ENCODE measurements at places on chromosomes 16 and 17.

DNA sequence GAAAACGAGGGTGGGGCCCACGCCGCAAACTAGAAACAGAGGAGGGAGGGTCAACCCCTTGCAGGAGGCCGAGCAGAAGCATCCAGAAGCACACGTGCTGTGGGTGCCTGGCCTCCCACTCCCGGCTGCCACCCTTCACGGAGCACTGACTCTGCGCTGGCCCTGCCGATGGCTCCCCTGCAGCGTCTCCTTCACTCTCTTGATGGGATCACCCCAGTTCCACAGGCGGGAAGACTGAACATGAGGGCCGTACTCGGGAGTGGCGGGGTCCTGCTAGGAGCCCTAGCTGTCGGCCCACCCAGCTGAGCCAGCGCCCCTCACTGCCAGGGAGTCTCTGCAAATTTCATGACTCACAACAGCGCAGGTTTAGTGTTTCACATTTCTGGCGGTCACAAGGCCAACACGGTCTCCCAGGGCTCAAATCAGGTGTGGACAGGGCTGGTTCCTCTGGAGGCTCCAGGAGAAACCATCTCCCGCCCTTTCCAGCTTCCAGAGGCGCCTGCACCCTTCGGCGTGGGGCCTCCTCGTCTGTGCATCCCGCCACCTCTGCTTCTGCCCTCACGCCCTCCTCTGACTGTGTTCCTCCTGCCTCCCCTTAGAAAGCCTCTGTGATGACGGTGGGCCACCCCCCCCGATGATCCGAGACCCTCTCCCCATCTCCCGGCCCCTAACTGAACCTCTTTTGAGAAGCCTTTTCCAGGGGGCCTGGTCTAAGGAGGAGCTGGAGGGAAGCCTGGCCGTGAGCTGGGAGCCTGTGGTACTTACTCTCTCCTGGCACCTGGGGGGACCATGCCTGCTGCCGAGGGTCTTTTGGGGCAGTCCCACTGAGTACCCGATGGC lies 2.0 kb downstream of the PTX4 start:
- no peak for DNase-seq

- no peak for DNase-seq
Measured at GRCh38 chr17:48749621-48750553, 21.3 kb upstream of the HOXB13 start.

DNA sequence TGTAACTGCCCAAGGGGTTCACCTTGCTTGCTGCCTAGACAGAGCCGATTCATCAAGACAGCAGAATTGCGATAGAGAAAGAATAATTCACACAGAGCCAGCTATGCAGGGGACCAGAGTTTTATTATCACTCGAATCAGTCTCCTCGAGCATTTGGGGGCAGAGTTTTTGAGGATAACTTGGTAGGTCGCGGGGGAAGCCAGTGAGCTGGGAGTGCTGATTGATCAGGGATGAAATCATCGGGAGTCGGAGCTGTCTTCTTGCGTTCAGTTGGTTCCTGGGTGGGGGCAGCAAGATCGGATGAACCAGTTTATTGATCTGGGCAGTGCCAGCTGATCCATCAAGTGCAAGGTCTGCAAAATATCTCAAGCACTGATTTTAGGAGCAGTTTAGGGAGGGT lies 9.1 kb downstream of the ITGAM start:
- no peak for DNase-seq

DNA sequence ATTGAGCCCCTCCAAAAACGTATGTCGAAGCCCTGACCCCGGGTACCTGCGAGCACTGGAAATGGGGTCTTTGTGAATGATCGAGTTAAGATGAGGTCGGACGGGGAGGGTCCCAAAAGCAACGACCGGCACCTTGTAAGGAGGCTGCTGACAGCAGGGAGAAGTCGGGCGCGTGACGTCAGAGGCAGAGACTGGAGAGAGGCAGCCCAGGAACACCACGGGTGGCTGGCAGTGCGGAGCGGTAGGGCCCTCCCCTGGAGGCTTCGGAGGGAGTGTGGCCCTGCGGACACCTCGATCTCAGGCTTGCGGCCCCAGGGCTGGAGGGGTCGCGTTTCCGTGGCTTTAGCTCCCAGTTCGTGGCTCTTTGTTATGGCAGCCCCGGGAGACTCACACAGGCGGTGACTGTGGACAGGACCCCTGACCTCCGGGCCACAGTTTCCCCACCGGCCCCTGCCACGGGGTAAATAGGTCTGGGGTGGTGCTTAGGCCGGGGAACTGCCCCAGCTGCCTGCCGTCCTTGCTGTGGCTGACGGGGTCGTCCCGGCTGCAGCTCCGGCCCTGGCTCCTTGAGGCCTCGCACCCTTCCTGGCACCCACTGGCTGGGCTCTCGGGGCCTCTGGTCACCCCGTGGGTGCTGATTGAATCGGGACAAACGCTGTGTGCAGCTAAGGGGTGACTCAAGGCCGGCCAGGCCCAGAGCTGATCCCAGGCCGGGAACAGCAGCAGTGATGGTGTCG lies 10.6 kb upstream of the SSTR5 start:
- no peak for DNase-seq

DNA sequence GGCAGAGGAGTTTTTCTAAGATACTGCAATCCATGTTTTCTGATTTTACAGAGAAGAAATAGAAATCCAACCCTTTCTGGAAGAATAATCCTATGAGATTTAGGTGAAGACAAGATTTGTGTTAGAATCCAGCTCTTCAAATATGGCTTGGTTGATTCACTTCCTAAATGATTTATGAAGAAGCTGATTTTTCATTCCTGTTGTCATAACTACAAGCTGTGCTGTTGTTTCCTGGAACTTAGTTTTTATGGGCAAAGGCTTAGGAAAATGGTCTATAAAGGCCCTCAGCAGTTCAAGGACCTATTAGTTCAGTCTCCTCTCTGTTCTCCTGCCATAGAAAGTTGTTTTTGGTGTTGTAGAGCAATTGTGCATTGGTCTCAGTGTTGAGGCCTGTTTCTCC lies 174.2 kb upstream of the FAM20A start:
- no peak for DNase-seq

- DNase-seq = no peak
Measured at GRCh38 chr17:2076087-2076984, 21.4 kb downstream of the HIC1 start.

- no peak for DNase-seq
Measured at GRCh38 chr17:56629531-56630075, 36.1 kb downstream of the NOG start.

DNA sequence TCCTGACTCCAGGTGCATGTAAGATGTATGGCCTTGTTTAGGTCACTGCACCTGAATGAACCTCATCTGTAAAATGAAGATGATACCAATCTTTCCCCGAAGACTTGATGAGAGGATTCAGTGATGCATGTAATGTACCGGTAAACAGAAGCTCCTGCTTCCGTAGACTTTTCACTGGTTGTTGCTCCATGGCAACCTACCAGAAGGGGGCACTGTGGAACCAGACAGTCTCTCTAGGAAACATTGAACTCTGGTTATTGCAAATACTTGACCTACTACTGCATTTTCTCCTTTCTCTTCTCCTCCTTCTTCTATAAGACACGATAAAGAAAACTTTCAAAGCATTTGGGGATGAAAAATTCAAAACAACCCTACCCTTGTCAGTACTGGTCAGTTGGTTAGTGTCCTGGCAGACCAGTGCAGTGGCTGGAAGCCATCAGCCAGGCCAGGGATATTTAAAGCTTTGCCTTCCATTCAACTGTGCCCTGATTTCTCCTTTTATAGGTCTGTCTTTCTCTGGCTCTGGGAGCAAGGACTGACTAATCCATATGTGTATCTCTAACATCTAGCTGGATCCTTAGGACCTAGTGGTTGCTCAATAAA lies 667.4 kb upstream of the SALL1 start:
- no peak for DNase-seq

DNA sequence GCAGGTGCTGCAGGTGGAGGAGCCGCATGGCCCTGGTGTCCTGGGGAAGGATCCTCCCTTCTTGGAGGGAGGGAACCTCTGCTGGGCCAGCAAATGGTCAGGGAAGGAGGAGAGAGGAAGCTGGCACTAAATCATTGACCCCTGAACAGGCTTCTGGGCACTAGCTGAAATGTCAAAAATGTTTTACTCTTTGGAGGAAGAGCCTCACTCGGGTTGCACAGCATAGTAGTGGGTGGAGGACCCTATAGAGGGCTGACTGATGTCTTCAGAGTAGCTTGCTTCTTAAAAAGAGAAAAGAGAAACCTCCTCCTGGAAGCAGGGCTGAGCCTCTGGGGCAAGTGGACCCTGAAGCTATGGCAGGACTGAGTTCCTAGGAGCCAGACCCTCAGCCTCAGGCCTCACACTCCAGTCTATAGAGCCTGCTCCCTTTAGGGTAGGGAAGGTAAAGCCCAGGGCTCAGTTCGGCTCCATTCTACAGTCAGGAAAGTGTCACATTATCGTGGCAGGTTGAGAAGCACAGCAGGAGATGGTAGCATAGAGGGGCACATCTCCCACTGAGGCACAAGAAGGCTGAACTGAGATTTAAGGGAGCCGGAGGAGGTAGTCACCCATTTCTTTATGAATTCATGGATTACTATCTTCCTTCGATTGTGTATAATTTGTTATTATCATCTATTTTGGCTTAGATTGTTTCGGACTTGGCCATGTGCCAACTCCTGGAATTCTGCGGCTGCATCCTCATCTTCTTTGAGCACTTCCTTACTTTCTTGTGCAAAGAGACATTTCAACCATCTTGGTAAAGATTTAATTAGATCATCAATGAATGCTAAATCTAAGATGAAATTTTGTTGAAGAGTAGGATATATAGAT lies 7.3 kb upstream of the CUEDC1 start:
- DNase-seq = no peak

- no peak for DNase-seq
Measured at GRCh38 chr16:85759631-85760419, 8.9 kb upstream of the C16orf74 start.

DNA sequence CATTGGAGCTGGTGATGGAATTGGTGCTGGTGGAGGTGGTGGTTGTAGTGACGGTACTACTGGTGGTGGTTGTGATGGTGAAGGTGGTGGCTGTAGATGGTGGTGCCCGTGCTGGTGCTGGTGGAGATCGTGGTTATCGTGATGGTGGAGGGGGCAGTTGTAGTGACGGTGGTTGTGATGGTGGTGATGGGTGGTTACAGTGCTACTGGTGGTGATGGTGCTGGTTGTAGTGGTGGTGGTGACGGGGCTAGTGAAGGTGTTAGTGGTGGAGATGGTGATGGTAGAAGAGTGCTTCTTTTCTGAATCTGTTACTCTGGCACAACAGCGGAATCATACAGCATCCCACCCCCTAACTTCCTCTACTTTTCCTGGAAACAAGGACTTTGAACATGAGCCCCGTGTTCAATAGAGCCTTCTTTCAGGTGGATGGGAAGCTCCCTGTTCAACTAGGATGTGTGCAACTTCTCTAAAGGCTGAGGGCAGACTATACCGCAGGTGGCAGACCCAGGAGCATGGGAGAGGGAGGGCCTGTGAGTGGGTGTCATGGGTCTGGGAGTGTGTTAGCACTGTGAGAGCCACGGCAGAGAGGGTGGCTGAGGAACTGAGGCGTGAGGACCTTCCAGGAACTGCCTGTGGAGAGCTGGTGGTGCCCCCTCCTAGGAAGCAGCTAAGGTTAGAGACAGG lies 8.2 kb downstream of the TBX21 start:
- no peak for DNase-seq

DNA sequence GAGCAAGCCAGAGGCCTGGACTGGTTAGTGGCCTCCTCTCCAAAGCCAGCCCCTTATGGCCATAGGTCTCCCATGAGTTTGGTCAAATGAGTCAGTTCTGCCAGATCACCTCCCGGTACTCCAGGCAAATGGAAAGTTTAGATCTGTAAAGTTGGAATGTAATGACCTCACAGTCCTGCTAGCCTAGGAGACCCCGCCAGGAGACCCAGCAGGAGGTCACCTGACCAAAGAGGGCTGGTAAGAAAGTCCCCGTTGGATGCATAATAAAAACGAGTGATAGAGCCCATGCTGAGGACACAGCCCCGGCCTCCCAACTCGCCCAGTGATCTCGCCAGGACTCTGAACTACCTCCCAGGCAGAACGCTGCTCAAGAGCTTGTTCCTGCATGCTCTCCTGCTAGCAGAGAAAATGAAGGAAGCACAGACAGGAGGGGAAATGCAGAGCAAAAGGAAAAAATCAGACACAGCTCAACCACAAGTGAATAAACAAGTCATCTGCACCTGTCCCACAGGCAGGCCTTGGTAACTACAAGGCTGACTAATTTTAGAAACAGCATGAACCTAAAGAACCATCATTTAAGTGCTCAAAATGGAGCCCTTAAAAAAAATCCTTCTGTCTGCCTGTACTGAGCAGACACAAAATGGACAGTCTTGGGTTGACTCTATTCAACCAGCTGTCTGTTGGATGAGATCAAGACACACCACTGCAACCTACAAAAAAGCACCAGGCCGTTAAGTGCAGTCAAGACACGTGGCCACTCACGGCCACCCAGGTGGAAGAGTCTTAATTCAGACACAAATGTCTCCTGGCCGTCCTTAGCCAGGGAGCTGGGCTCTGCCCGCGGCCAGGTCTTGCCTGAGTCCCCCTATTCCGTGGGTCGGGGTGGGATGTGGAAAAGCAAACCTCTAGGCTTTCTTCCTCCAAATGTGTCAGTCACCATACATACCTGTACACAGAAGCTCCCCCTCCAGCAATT lies 9.2 kb downstream of the CDIP1 start:
- DNase-seq = no peak

DNA sequence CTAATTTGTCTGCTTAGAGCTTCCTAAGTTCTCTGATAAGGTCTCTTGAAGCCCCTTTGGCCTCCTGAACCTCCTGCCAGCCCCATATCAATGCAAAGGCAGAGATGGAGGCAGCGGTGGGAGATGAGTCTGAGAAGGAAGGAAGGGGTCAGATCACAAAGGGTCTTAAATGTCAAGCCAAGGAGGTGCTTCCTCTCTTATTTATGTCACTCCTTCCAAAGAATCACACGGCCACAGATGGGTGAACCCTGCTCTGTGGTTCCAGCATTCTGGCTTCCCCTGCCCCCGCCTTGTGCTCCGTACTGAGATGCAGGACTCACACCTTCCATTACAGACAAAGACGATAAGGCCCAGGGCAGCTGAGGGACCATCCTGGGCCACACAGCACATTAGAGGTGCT lies 96.3 kb downstream of the GSG1L start:
- DNase-seq = no peak

DNA sequence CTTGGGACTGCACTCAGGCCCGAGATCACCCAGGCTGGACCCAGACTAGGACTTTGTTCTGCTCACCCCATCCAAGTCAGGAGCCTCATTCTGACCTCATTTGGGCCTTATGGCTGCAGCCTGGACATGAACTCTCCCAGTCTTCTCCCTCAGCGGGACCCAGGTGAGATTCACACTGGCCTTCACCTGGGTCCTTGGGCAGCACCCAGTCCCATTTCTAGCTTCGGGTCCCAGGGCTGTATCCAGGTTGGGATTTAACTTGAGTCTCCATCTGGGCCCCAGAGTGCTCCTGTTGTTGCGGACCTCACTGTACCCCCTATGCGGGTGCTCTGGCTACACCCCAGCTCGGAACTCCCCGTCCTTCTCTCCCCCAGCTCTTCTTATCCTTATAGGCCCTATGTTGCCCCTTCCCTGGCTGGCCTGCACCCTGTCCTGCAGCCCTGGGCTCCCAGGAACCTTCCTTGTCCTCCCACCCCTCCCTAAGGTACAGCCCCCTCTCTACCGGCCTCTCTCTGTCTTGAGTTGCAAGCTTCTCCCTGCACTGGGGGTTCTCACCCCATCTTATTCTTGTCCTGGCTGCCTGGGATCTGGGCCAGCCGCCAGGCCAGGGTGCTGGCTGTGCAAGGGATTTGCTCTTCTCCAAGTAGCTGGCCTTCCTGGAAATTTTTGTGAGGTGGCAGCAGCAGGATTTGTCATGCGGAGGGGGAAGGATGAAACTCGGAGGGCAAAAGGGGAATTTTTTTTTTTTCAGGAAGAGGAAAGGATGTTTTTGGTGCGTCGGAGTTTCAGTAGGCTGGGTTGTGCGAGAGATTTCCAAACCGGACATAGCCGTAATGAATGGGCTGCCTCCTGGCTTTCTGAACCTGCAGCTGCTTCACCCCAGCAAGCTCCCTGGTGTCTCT lies 904 bp downstream of the MAP2K3 start:
- DNase-seq = no peak

GRCh38 chr17:1604831-1605528 lies 23.7 kb downstream of the SLC43A2 start:
- DNase-seq = no peak
